ENCODE measurements at places on chromosomes 2 and 18. TPM values are rescaled to one million over a fixed set of nuclear protein-coding genes. Genes with fewer than 3 reads are reported as not detected.

DNA sequence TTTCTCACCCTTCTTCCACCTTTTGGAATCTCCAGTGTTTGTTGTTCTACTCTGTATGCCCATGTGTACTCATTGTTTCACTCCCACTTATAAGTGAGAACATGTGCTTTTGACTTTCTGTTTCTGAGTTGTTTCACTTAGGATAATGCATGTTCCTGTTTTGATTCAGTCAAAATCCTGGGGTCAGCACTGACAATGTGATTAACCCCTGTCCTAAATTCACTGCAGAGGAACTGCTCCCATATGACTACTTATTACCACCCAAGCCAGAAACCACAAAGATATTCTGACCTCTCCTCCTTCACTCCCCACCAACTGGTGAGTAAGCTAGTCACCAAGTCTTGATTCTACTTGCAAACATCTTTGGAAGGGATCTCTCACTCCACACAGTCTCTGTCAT is 251.4 kb upstream of the TCF4 start:
- DNase-seq: no peak

- no peak for DNase-seq
These were observed 120.4 kb downstream of the MAP3K20 start for GRCh38 chr2:173196080-173196479.

DNA sequence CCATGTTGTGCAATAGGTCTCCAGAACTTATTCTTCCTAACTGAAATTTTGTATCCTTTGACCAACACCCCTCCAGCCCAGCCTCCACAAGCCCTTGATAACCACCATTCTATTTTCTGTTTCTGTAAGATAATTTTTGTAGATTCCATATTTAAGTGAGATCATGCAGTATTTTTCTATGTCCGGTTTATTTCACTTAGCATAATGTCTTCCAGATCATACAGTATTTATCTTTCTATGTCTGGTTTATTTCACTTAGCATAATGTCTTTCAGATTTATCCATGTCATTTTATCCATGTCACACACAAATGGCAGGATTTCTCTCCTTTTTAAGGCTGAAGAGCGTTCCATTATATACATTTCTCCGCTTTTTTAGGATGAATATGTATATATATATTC is 24.4 kb upstream of the ONECUT2 start:
- no peak for DNase-seq

DNA sequence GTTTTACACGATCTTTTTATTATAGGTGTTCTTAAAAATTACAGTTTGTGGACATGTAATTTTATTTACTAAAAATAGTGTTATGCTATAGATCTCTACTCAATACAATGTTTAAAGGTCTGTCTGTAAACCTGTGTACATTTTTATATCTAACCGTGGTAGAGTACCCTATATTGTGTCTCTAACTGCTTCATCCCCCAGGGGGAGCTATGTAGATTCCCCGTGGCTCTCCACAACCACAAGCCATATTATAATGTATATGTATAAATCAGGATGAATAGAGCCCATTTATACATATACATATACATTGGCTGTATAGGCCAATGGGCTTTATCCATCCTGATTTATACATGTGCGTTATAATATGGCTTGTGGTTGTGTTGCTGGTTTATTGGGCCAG is 59.4 kb downstream of the ADAM23 start:
- DNase-seq: no peak

- DNase-seq: no peak
These were observed 103.1 kb downstream of the SH3BP4 start for GRCh38 chr2:235054919-235055318.

DNA sequence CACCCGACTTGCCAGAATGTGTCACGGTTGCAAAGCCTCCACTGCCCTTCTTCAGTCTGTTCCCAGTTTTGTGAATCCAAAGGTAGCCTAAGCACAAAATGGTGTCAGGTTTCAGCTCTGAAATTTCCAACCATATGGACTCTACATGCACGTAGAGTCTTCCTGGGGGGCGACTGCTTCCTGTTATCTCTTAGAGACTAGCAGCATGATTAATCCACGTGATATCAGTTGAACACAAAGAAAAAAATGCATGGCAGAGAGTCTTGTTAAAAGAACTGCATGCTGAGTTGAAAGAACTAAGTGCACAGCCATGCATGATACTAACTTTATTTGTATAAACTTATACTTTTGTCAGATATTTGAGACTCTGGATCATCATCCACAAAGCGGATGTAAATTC is 404.4 kb downstream of the SOCS6 start:
- DNase-seq: no peak

The IL1R1 gene
- 5.7 TPM for total RNA-seq

The LIPG gene
- 0.22 TPM for total RNA-seq

All from activated naive CD4-positive, alpha-beta T cell treated with anti-CD3 and anti-CD28 coated beads for 36 hours (primary cell).